Fibroblast of skin of left quadriceps (primary cell): ENCODE measurements at places on chromosomes 16 and 17.

- no peak for DNase-seq
These were observed 13.3 kb downstream of the NDUFAF8 start for GRCh38 chr17:81252326-81252986.

GRCh38 chr16:70364399-70364798, 17.7 kb downstream of the DDX19A start:
- no peak for DNase-seq

DNA sequence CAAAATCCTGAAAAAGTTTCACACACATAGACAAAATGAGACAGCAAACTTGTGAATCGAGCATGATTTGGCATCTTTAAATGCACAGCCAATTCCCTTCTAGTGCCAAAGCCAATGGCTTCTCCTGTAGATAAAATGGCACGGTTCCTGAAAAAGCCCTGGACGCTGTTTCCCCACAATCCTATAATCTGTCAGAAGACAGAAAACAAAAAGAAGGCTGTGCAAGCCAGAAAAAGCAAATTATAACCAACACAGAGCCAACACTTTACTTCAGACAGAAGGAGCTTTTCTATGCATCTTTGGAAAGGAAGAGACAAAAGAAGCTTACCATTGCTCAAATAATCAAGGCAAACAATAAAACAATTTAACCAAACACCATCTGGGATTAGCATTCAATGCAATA, 23.8 kb downstream of the FAM222B start:
- no peak for DNase-seq

- no peak for DNase-seq
These were observed 655 bp upstream of the KLHDC4 start for GRCh38 chr16:87766485-87766797.

- no peak for DNase-seq
These were observed 50.9 kb upstream of the NLK start for GRCh38 chr17:27991462-27991993.

- peak; percentile 18 for DNase-seq
These were observed at the start of gene SYT17 for GRCh38 chr16:19167710-19168370. SYT17 (plus strand) TSS chr16:19168240; CDS start chr16:19168647, 407 bp downstream.

DNA sequence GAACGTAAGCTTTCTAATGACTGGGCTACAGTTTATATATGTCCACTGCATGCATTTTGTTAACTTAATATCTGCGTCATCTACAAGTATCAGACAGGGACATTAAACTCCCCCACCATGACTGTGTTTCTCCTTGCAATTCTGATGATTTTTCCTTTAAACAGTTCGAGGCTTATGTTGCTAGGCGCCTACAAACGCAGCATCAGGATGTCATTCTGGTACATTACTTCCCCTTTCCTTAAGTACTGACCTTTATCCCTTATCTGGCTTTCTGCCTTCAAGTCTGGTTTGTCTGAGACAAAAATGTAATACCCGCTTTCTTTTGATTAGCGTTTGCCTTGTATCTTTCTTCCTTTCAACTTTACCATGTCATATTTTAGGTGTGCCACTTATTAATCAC, 362.4 kb downstream of the SLC39A11 start:
- DNase-seq, result no peak

DNA sequence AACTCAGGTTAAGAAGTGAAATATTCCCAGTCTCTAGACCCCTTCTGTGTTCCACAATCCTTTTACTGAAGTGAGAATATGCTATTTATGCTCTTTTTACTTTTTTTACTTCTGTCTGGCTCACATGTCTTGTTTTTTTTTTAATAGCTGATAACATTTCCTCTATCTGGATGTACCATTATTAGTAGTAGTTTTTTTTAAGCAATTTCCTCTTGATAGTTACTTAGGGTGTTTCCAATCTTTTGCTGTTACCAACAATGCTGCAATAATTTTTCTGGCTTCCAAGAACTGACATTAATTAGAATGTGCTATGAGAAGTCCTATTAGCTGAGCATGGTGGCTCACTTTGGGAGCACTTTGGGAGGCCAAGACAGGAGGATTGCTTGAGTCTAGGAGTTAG, 32.0 kb downstream of the KSR1 start:
- no peak for DNase-seq

- no peak for DNase-seq
These were observed 94.9 kb downstream of the TMEM132E start for GRCh38 chr17:34673995-34674890.

- no peak for DNase-seq
These were observed 641 bp downstream of the COG8 start for GRCh38 chr16:69338557-69339288.

DNA sequence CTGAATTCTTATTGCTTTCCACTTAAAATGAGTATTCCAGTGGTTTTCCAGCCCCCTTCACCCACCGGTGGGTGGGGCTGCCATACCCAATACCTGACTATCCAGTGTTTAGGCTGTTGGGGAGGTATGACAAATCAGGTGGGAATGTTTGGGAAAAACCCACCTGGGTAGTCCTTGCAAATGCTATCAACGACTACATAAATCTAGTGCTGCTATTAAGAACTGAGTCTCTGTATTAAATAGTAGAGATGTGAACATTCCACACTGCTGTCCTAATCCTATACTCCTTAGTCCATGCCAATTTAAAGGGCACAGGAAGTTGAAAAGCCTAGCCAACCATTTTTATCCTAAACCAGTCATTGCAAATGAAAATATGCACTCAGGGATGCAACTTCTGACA, 126.6 kb downstream of the AXIN2 start:
- DNase-seq, result no peak

- no peak for DNase-seq
These were observed 1.4 kb downstream of the YPEL3 start for GRCh38 chr16:30094541-30095165.

- peak; percentile 50 for DNase-seq
These were observed 48.7 kb downstream of the TEX14 start for GRCh38 chr17:58643147-58643546.

DNA sequence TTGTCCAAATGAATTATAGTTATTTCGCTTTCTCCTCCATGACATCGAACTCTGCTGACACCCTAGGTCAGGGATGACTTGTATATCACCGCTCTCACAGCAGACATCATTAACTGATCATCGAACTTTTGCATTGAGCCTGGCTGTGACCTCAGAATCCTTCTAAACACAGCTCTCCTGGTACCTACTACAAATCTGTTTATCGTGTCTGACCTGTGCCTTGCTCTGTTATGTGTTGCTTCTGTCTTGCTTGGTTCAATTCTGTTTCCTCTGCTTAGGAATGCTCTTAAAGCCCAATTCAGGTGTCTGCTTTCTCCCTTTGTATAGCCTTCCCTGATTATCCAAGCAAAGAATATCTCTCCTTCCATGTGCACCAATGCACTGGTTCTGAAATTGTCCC, 78.3 kb downstream of the CYLD start:
- DNase-seq, result no peak

DNA sequence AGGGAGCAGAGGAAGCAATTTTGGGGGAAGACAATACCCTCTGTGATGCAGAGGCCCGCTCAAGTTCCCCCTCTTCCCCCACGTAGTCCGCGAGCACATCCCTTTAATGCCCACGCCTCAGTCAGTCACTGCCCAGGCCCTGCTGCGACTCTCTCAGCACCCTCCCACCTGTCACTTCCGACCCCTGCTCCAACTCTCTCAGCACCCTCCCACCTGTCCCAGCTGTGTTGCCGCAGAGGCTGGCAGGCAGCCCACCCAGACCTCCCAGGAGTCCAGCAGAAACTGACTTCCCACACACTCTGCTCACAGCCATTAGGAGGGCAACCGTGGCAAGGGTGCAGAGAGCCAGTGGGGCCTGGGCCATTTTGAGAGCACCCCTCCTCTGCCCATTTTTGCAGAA, 92.7 kb downstream of the WSCD1 start:
- no peak for DNase-seq

DNA sequence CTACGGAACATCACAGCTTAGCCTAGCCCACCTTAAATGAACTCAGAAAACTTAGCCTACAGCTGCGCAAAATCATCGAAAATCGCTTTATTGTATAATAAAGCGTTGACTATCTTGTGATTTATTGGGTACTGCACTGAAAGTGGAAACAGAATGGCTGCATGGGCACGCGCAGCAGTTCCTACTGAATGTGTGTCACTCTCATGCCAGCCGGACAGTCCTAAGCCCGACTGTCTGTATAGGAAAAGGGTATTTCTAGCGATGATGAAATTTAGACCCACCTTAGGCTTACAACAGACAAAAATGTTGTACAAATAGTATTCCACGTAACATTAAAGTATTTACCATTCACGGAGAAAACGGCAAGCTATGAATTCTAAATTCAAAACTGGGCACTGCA, 9.3 kb downstream of the FBXO31 start:
- DNase-seq, result no peak

DNA sequence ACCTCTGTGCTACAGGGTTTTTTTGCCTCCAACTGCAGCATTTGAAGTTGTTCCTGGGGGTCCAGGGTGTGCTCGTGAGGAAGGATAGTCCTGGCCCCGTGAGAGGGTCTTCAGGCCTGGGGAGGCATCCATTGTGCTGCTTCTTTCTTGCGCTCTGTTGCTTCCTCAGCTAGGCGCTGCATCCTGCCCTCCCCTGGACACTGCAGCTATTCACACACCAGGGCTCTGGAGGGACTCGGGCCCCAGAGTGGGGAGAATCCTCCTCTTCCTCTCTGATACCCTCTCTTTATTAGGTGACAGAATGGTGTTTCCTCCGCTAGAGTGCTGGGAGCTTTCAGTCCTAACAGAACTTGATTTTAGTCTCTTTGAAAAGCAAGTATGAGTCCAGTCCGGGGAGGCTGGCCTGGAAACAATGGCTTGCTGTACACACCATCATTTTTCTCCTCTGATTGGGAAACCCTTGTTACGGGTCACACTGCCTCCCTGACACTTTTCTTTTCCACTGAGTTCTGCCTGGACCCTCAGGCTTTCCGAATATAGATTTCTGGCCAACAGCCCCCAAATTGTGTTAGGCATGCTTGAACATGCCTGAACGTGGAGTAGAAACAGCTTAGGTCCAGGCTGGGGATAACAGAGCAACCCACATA, 81.4 kb upstream of the ELAC2 start:
- no peak for DNase-seq

- no peak for DNase-seq
These were observed 33.7 kb downstream of the TSC2 start for GRCh38 chr16:2081201-2082084.

GRCh38 chr16:11001611-11002010, 57.2 kb downstream of the CLEC16A start:
- no peak for DNase-seq

DNA sequence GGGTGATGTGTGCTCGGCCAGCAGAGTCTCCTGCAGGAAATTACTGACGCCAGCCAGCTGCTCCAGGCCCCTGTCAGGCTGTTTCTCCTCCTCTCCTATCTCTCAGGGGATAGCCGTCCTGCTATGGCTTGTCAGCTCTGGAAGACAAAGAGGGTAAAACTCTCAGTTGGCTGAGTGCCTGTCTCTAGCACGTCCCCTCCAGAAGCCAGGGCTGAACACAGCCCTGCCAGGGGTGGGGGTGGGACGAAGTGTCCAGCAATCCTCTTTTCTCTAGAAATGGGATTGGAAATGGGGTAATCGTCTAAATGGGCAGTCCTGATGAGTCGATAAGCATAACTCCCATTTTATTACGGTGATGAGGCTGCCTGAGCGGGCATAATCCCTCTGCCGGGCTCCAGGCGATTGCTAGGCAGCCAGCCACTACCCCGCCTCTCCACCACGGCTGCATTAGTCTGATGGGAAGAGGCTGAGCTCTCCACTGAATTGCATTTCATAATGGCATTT, 89.1 kb upstream of the GNAO1 start:
- DNase-seq, result no peak

- no peak for DNase-seq
These were observed at the start of gene UBTF for GRCh38 chr17:44219616-44220212. UBTF (minus strand) TSS chr17:44219675; CDS start chr17:44218229, 1,446 bp downstream.

DNA sequence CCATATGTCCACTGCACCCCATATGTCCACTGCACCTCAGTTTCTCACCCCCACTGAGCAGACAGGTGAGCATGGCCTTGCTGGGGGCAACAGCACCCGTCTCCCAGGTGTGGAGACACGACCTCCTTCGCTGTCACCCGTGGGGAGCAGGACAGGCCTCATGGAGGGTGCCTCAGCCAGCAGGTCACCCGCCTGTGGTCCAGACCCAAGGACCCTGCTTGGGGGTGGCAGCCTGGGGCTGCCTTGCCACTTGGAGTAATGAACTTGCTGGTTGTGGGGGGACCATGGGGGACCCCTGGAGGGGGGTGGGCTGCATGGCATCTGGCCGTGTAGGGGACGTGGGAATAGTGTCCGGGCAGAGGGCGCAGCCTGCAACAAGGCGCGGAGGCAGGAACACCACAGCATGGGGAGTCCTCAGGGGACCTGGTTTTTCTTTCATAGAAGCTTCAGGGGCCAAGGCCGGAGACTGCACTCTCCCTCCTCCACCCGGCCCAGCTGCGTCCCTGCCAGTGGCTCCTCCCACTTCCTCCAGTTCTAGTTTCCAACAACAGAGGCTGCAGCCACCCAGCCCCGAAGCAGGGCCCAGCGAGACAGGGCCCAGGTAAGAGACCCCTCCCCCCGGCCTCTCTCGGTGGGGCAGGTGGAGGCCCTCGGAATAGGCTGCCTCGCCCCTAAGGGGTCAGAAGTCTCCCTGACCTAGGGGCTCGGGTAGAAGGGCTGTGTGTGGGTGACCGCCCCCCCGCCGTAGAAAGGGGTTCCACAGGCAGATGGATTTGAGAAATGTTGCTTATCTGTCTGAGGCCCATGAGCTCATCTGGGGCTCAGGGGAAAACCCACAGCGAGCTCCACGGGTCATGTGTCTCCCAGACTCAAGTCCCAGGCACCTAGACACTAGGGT, at the start of gene NHLRC4:
Gene NHLRC4, plus strand, starts transcription at position 531 of the 898 bp plus-strand sequence. CDS start 1,043 bp downstream, outside the sequence.
- no peak for DNase-seq

DNA sequence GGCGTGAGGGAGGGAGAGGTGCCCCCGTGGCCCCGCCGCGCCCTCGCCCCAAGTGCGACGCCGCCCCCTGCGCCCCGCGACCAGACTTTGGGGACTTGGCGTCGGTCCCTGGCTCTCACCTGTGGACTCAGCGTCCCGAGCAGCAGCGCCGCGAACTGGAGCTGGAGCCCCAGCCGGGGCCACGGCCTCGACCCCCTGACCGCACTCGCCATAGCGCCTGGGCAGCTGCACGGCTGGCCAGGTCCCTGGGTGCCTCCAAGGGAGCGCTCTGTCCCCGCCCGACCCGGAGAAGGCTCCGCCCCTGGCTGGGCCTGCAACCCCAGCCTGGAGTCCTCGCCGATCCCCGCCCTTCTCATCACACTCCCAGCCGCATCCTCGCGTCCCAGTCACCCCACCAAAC, at the start of gene ERN2:
Gene ERN2, minus strand, starts transcription at position 247 of the 400 bp plus-strand sequence. Its CDS starts 35 bp downstream, at position 212.
- DNase-seq, result no peak

DNA sequence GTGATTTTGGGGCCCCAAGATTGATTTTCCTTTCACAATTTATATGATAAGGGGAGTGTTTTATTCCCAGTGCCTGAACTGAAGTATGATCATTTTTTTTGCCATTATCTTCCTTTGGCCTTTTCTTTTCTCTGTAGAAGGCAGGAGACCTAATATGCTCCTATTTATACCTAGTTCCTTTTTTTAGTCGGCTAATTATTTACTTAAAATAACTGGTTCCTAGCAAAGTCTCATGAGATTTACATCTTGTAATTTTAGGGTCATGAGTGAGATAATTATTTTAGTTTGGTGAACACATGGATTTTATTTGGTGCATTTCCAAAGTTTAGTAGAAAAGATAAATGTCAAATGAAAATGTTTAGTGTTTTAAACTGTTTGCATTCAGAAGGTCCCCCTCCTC, 24.8 kb downstream of the SEC14L1 start:
- no peak for DNase-seq
